ENCODE measurements at places on chromosomes 3 and 15.

GRCh38 chr3:188124184-188124583, 29.8 kb upstream of the LPP start:
- no peak for DNase-seq

GRCh38 chr15:77975332-77976094, 102.0 kb downstream of the TBC1D2B start:
- no peak for DNase-seq

- DNase-seq = no peak
Measured at GRCh38 chr3:116429479-116430269, 15.6 kb downstream of the LSAMP start.

GRCh38 chr15:32844118-32844711, 126.4 kb downstream of the GREM1 start:
- no peak for DNase-seq

DNA sequence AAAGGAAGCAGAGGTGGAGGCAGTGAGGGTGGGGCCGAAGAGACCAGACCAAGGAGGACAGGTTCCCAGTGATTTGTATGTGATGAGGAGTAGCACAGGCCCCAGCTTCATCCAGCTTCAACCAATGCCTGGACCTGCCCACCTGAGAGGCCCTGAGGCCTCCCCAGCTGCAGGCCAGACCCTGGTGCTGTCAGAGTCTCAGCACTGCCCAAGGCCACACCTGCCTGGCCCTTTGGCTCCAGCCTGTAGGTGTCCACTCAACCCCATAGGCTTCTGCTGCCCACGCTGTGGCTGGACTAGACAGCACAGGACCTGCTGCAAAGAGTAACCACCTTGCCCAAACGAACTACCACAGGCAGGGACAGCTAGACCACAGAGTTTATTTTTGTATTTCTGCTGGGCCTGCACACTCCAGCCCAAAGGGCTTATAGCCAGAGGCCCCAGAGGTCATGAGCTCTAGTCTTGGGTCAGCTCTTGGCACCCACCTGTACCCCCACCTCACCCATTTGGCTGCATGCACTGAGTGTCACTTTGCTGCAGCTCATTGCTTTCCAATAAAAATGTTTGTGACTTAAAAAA, 81.9 kb upstream of the CDV3 start:
- no peak for DNase-seq

GRCh38 chr3:123467046-123467445, 18.2 kb upstream of the ADCY5 start:
- no peak for DNase-seq

GRCh38 chr3:39671116-39671515, 138.3 kb upstream of the MYRIP start:
- no peak for DNase-seq

DNA sequence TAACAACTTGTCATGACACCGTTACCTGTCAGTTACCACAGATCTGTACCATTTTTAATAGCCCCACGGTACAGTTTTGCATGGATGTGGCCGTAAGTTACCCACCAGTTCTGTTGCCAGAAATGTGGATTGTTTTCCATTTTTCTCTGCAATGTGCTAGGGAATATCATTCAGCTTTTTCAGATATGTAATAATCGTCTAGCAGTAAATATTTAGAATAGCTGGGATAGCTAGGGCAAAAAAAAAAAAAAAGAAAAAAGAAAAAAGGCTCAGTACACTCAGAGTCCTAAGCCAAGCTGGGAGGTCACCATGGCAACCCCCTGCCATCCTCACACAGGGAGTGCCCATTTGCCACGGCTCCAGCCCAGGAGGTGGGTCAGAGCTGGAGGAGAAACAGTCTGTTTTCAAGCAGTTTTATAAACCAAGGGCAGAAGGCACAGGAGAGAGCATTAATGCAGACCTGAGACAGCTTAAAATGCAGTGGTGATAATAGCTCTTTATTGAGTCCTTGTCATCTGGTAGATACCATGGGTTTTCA, 25.2 kb downstream of the PAQR5 start:
- DNase-seq = no peak

DNA sequence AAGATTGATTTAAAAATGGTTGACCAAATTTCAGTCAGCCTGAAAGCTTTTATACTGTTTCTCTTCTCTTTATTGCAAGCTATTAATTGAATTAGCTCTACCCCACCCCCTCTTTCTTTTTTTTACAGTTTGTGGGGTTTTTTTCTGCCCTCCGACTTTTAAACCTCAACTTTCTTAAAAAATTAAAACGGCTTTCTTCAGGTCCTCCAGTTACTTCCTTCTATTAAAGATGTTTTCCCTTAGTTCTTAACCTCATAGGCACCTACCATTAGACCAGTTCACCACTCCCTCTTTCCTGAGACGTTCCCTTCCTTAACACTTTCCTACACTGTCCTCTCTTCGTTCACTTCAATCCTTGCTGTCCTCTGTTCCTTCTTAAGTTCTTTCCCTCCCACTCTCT, 52.4 kb downstream of the ATP8B4 start:
- no peak for DNase-seq

GRCh38 chr3:58528629-58529028, 8.4 kb downstream of the ACOX2 start:
- DNase-seq = no peak

- no peak for DNase-seq
Measured at GRCh38 chr3:142709207-142709606, 14.6 kb upstream of the TRPC1 start.

GRCh38 chr3:135440746-135441145, 524.8 kb upstream of the PPP2R3A start:
- DNase-seq = no peak

DNA sequence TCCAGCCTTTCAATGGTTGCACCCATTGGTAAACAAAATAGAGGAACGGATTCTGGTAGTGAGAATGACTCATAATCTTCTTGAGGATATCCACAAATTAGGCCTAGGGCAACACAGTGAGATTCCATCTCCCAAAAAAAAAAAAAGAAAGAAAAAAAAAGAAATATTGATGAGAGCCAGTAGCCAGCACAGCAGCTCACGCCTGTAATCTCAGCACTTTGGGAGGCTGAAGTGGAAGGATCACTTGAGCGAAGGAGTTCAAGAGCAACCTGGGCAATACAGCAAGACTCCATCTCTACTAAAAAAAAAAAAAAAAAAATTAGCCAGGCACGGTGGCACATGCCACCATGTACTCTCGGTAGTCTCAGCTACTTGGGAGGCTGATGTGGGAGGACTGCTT, 51.9 kb downstream of the DENND4A start:
- no peak for DNase-seq

- DNase-seq = no peak
Measured at GRCh38 chr3:148823026-148823425, 4.6 kb upstream of the CPB1 start.

GRCh38 chr3:58679974-58680666, 13.5 kb upstream of the FAM3D start:
- no peak for DNase-seq

DNA sequence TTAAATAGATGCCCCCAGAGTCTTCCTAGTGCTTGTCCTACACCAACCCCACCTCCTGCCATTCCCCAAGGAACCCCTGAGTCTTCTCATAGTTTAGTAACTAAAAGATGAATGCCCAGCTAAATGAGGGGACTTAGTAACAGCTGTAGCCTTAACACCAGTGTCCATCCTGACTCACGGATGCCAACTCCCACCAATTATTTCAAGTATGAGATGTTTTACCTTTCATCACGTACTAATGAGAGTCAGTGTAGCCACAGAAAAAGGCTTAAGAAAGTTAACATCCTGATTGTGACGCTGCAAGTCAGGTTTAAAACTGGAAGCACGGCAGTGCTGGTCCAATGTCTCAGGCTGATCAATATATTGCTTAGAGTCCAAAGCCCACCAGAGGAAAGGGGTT, 109.9 kb downstream of the FMN1 start:
- DNase-seq = no peak

GRCh38 chr3:63774781-63775180, 44.3 kb upstream of the C3orf49 start:
- no peak for DNase-seq

DNA sequence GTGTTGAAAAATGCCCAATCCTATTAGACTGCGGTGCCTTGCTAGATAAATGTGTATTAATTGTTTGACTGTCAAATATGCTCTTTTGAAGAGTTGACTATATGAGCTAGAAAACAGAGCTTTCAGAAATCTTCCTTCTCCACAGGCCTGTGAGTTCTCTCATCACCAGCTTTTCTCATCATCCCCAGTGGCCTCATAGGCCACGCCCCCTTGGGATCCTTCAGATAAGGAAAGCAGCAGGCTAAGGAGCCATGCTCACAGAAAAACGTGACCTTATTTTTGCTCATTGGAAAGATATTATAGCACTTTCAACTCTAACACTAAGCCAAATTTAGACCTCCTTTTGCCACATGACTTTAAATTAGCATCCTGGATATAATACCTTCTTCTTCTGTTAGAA, 514.4 kb upstream of the ARRDC4 start:
- DNase-seq = no peak

GRCh38 chr3:157493627-157494550, 9.3 kb downstream of the VEPH1 start:
- no peak for DNase-seq

DNA sequence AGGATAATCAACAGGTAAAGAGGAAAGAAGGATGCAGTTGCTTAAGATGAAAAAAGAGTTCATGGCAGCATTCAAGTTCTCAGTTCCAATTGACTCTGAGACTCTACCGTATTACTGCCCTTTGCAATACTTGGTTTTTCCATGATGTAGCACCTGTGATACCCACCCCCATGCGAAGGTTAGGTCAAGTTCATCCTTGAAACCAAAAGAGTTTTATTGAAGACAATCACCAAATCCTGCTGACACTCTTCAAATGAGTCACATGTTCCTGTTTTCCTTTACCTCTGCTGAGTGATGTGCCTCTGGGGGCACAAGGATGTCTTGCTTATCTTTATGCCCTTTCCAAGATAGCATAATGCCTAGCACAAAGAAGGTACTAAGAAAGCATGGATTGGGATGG, 111.3 kb upstream of the SLC7A14 start:
- DNase-seq = peak; percentile 4

GRCh38 chr15:88959445-88959844, 46.3 kb upstream of the MFGE8 start:
- no peak for DNase-seq

DNA sequence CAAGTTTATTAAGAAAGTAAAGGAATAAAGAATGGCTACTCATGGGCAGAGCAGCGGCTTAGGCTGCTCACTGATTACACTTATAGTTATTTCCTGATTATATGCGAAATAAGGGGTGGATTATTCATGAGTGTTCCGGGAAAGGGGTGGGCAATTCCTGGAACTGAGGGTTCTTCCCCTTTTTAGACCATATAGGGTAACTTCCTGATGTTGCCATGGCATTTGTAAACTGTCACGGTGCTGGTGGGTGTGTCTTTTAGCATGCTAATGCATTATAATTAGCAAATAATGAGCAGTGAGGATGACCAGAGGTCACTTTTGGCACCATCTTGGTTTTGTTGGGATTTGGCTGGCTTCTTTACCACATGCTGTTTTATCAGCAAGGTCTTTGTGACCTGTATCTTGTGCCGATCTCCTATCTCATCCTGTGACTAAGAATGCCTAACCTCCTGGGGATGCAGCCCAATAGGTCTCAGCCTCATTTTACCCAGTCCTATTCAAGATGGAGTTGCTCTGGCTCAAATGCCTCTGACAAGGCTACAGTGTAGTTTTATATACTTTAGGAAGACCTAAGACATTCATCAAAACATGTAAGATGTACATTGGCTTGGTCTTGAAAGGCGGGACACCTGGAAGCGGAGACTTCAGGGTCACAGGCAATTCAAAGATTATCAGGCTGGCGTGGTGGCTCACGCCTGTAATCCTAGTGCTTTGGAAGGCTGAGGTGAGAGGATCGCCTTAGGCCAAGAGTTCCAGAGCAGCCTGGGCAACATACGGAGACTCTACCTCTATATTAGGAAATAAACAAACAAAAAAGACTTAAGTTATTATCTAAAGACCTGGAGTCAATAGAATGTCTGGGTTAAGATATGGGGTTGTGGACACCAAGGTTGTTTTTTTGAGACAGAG, 3.2 kb upstream of the BLOC1S6 start:
- peak; percentile 14 for DNase-seq
